Small intestine (tissue), 16 donors: ENCODE measurements at places on chromosomes 7 and 10. TPM values are rescaled to one million over a fixed set of nuclear protein-coding genes. Genes with fewer than 3 reads are reported as not detected.

Gene CALN1
- not detected for polyA plus RNA-seq

Gene CALHM3
- polyA plus RNA-seq: 0.13 TPM

Gene SEMA4G
- 44.9 TPM for polyA plus RNA-seq

Gene TAS2R16
- polyA plus RNA-seq: not detected

Gene GOLGA7B
- 3.6 TPM for polyA plus RNA-seq

Gene SLC13A4
- not detected for polyA plus RNA-seq

Gene CPED1
- 8.7 TPM for polyA plus RNA-seq

Gene HOXA3
- 0.54 TPM for polyA plus RNA-seq

Gene ACHE
- 3.5 TPM for polyA plus RNA-seq

Gene AKR1C2
- 45.8 TPM for polyA plus RNA-seq

Gene VAX1
- not detected for polyA plus RNA-seq

Gene PNLIPRP2
- 53.6 TPM for polyA plus RNA-seq

Gene SFTPA1
- 0.21 TPM for polyA plus RNA-seq

Gene TFR2
- polyA plus RNA-seq: not detected

Gene GJD4
- 0.03 TPM for polyA plus RNA-seq

Gene PIP
- not detected for polyA plus RNA-seq

Gene AKR1C4
- 2.0 TPM for polyA plus RNA-seq

Gene AFAP1L2
- 2.4 TPM for polyA plus RNA-seq

Gene CALHM1
- polyA plus RNA-seq: 0.03 TPM

Gene GAD2
- 0.10 TPM for polyA plus RNA-seq

Gene FRMD4A
- 2.4 TPM for polyA plus RNA-seq

Gene ZNF736
- 0.45 TPM for polyA plus RNA-seq

Gene ITGA8
- 0.81 TPM for polyA plus RNA-seq
